ENCODE measurements at places on chromosomes 5 and 9. TPM values are rescaled to one million over a fixed set of nuclear protein-coding genes. Genes with fewer than 3 reads are reported as not detected.

Gene ASTN2
- 3.4 TPM for total RNA-seq

Gene SERF1A
- 1.5 TPM for total RNA-seq

Gene ZNF354C
- total RNA-seq = 2.8 TPM

Gene OTP
- not detected for total RNA-seq

Gene CENPK
- 16.1 TPM for total RNA-seq

Gene SPAAR
- total RNA-seq = 0.34 TPM

Gene GRIN1
- not detected for total RNA-seq

Gene SLCO6A1
- total RNA-seq = not detected

Gene HNRNPAB
- total RNA-seq = 157 TPM

Gene KIF12
- not detected for total RNA-seq

Gene NOXA1
- total RNA-seq = 0.17 TPM

Gene PCDHAC2
- not detected for total RNA-seq

Gene FGD3
- not detected for total RNA-seq

Gene CRAT
- total RNA-seq = 50.4 TPM

Gene IL3
- not detected for total RNA-seq

Gene GBA2
- total RNA-seq = 23.9 TPM

Gene SREK1IP1
- total RNA-seq = 7.0 TPM

Gene PPP3R2
- not detected for total RNA-seq

Gene ANKRD18A
- total RNA-seq = under 0.01 TPM

Gene PCDHGB5
- 13.8 TPM for total RNA-seq

Gene PCDHA1
- not detected for total RNA-seq

Data from bronchus fibroblast of lung (primary cell).